ENCODE measurements at places on chromosomes 1 and 21.

- no peak for DNase-seq
Observed at GRCh38 chr1:47906009-47906432, 91.2 kb downstream of the TRABD2B start.

DNA sequence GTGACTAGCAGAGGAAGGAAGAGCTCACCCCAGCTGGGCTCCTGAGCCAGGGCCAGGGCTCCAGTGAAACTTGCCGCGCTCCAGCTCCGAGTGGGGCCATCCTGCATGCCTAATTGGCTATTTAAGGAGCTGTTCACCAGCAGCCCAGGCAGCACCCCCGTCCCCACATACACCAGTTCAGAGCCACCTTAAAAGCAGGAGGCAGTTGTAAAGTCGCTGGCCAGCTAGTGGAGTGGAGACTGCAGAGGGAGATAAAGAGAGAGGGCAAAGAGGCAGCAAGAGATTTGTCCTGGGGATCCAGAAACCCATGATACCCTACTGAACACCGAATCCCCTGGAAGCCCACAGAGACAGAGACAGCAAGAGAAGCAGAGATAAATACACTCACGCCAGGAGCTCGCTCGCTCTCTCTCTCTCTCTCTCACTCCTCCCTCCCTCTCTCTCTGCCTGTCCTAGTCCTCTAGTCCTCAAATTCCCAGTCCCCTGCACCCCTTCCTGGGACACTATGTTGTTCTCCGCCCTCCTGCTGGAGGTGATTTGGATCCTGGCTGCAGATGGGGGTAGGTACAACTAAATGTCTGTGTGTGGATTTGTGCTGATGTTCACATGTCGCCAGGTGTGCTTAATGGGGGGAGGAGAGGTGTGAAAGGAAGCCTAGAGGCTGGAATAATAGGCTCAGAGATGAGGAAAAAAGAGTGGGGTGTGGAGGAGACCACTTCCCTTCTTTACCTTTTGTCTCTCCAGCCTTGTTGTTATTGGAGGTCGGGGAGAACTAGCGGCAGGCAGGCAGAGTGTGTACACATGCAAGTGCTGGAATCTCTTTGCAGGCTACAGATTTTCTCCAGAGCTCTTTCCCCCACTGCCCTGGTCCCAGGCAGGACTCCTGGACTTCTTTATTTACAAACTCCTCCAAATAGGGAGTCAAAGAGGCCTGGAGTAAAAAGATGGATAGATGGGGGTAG lies at the start of gene CA14:
TSS of gene CA14 (plus strand) at position 151 of the 962 bp plus-strand sequence. CDS start at position 506, 355 bp downstream.
- no peak for DNase-seq

DNA sequence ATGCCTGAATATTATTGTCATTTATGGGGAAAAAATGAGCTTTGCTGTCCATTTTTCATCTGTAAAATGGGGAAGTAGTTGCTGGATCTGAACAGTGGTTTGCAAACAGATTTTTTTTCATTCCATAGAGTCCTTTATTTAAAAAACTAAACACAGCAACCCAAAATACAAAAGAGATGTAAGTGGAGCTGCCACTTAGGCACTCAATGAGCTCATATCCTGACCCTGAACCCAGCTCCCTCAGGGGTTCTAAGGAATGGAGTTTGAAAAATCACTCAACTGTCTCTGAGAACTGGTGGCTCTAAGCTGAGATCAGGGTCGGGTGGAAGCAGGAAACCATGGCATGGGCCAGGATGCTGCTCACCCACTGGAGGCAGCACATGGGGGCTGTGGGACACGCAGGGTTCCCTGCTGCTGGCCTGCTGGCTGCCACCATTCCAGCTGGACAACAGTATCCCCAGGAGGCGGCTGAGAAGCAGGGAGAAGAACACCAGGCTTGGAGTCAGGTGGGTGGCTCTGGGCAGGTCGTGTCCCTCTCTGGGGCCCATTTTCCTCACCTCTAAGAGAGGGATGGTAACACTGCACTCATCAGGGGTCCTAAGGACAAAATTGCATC lies 9.6 kb upstream of the ECE1 start:
- DNase-seq = no peak

- peak; percentile 74 for DNase-seq
Observed at GRCh38 chr1:220123889-220124288, 30.0 kb downstream of the IARS2 start.

- no peak for DNase-seq
Observed at GRCh38 chr1:22287946-22288520, 145.1 kb upstream of the WNT4 start.

GRCh38 chr1:210413951-210414350 lies 85.2 kb downstream of the HHAT start:
- no peak for DNase-seq

DNA sequence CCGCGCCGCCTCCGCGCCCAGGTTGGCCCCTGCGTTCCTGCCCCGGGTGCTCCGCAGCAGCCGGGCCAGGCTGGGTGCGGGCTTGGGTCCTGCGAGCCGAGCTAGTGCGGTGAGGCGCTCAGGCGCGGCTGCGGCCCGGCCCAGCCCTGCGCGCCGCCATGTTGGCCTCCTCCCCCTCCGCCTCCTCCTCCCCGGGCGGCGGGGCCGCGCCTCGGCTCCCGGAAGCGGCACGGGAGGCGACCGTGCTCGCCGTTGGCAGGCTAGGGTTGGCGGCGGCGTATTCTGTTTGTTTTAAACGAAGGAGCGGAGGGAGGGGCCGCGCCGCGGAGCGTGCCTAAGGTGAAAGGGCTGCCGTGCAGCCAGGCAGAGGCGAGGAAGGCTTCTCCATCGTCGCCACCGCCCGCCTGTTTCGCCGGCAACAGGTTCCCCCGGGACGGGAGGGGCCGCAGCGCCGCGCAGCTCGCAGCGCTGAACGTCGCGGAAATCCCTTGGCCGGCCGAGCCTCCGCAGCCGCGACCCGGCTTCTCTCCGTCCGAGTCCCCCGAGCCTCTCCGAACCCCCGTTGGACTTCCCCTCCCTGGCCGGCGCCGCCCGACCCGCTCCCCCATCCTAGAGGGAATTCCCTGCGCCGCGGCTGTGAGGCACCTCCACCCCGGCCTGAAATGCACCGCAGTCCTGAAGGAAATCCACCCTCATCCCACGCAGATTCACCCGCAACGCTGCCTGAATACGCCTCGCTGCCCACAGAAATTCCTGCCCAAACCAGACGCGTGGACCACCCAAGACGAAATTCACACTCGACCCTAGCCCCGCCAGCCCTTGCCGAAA lies at the start of gene USP24:
TSS of gene USP24 (minus strand) at position 171 of the 828 bp plus-strand sequence. CDS start 251 bp downstream, outside the sequence.
- DNase-seq = peak; percentile 79

DNA sequence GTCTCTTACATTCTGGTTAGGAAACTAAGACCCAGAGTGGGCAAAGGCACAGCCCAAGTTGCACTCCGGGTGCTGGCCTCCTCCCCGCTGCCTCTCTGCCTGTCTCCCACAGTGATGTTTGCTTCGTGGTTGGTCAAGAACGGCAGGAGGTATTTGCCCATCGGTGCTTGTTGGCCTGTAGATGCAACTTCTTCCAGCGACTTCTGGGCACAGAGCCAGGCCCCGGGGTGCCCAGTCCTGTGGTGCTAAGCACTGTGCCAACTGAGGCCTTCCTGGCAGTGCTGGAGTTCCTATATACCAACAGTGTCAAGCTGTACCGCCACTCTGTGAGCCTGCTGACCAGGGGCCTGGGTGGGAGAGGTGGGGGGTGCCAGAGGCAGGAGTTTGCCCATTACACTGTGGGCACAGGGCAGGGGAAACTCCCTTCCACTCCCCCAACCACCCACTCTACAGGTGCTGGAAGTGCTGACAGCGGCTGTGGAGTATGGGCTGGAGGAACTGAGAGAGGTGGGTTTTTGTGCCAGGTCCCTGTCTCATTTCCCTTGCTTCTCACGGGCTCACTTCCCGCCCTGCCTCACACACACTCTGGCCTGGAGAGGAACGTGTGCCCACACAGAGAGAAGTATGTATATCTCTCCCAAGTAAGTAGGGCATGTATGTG lies 1.9 kb downstream of the BTBD19 start:
- no peak for DNase-seq

DNA sequence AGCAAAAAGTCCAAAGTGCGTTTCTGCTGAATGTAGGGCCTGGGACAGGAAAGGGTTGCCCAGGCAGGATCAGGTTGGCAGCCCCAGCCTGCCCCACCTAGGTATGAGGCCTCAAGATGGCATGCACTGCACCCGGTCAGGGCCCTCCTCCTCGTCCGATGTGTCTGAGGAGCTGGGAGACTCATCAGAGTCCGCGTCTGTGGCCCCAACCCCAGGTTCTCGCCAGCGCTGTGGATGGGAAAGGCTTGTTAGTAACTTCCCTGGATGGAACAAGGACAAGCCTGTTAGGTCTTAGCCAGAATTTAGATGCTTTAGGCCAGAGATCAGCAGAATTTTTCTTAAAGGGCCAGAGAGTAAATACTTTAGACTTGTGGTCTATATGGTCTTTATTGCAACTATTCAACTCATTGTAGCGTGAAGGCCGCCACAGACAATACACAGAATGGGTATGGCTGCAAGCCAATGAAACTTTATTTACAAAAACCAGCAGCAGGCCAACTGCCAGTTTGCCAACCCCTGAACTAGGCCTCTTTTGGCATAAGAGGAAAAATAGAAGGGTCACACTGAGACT lies 12.4 kb downstream of the PEA15 start:
- no peak for DNase-seq

GRCh38 chr1:117128323-117129079 lies 7.0 kb upstream of the TRIM45 start:
- DNase-seq = peak; percentile 79

Data from OCI-M1 (cell line).